NCI-H2029 treated with DMSO at 0.1 percent for 48 hours (cell line): ENCODE measurements at places on chromosomes 11 and 22.

- DNase-seq, result no peak
These were observed 6.1 kb downstream of the FJX1 start for GRCh38 chr11:35624316-35624715.

- DNase-seq, result no peak
These were observed 279.9 kb downstream of the BRD1 start for GRCh38 chr22:49547751-49548239.

DNA sequence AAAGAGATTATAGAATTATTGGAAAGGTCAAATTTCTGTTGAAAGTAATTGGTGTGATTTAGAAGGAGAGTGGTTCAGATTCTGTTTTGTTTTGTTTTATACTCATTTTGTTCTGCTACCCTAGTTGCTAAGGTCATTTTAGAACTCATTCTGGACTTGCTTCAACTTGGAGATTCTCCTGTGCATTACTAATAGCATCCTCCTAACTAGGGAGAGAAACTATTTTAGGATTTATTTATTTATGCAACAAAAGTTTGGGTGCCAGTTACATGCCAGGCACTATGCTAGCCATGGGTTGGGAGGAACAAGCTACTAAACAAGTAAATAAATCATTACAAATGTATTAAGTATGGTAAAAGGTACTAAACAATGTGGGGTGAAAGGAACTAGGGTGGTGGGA lies 84.0 kb downstream of the YAP1 start:
- DNase-seq, result no peak

- peak; percentile 24 for DNase-seq
These were observed 812 bp downstream of the JAM3 start for GRCh38 chr11:134069426-134070341.

GRCh38 chr11:2531277-2531986 lies 86.6 kb downstream of the KCNQ1 start:
- DNase-seq, result no peak

- no peak for DNase-seq
These were observed 37.3 kb downstream of the PARVG start for GRCh38 chr22:44218071-44218470.

- no peak for DNase-seq
These were observed 32.8 kb upstream of the SLC22A12 start for GRCh38 chr11:64558065-64558745.

GRCh38 chr11:68315171-68315920 lies 3.0 kb downstream of the LRP5 start:
- DNase-seq, result no peak

DNA sequence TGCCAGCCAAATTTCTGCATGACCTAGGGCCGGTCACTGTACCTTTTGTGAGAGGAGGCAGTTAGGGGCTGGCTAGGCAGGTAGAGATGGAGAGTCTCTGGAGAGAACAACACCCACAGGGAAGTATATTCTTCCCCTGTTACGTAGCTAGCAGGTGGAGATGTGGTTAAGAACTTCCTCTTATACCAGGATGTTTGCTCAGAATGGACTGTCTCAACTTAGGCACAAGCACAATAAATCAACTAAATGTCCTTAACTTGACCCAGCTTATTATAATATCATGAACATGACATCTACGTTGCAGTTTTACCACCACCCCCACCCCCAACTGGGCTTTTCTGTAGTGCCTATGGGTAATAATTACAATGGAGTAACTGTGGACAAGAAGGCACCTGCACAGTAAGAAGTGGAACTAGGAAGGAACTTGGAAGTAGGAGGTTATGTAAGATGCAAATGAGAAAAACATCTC lies 60.7 kb upstream of the MPEG1 start:
- peak; percentile 78 for DNase-seq

DNA sequence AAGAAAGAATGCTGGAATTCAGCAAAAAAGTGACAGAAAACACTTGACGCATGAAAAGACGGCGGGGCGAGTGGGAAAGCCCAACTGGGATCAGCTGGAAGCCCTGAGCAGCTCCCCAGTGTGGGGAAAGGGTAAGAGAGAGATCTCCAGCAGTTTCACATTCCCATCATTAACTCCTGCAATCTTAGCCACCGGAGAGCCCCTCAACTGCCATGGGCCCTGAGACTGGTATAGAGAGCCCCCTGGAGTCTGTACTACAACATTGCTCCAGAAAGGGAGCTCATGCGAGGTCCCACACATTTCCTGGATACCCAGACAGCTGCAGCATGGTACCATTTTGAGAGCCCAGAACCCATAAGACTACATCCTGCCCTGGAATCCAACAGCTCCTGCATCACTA lies 31.1 kb downstream of the MRGPRX4 start:
- DNase-seq, result no peak

GRCh38 chr22:21984793-21985192 lies 2.2 kb upstream of the TOP3B start:
- no peak for DNase-seq

DNA sequence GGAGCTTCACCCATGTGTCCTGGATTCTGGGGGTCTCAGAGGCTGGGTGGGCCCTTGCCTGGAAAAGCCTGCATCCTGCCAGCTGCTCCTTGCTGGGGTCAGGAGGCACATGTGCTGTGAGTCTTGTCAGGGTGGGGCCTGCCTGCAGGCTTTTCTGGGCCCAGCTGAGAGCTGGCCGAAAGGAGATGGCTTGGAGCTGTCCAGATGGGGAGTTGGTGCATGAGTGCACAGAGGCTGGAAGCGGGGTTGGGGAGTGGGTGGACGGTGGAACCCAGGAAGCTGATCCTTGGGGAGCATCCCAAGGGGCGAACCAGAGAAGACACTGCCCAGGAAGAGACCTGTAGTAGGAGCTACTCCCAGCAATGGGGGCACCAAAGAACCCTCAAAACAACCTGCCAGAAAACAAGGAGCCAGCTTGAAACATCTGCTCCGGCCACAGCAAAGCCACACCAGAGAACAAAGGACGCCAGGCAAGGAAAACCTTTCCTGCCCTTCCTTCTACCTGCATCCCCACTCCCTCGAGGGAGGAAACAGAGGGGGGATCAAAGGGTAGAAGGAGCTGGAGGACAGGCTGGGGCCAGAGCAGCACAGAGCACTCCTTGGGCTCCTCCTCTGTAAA lies 8.2 kb upstream of the KCTD17 start:
- no peak for DNase-seq

GRCh38 chr11:297586-298405 lies 1.5 kb downstream of the IFITM5 start:
- DNase-seq, result no peak

DNA sequence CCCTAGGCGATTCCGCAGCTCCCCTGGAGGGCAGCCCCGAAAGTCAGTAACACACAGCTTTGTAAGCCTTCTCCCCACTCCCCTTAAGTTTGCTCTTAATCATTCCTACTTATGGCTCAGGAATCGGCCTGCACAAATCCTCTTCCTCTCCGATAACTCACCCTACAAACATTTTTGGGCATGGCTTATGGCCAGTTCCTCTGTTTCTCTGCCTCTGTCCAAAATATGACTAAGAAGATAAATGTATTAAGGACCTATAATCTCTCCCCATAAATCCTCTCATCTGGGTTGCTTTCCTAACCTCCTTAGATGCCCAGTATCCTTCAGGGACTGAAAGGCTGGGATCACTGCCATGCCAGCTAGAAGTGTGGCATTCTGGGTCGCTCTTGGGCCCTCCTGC lies 41.0 kb downstream of the PAMR1 start:
- DNase-seq, result no peak

DNA sequence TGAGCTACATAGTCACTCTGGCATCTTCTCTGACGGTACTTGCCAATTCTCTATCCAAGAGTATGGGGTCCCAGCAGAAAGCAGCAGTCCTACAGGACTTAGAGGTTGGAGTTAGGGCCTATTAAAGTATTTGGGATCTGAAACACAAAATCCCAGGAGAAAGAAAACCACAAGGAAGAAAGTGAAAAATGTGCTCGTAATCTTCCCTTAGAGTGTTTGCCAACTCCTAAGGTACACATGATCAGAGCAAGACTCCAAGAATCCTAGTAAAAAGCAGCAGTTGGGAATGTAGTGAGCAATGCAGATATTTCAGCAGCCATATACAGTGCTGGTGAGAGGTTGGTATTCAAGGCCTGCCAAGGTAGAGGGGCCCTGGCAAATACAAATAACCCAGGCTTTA lies 71.6 kb downstream of the EXT2 start:
- no peak for DNase-seq

- DNase-seq, result no peak
These were observed 93.0 kb downstream of the UVRAG start for GRCh38 chr11:75907906-75908527.

GRCh38 chr22:36182857-36183256 lies 18.8 kb downstream of the APOL4 start:
- DNase-seq, result no peak

- no peak for DNase-seq
These were observed 1.3 kb downstream of the MACROD1 start for GRCh38 chr11:64164392-64165312.

- no peak for DNase-seq
These were observed 1.4 kb upstream of the VEGFB start for GRCh38 chr11:64232967-64233315.

DNA sequence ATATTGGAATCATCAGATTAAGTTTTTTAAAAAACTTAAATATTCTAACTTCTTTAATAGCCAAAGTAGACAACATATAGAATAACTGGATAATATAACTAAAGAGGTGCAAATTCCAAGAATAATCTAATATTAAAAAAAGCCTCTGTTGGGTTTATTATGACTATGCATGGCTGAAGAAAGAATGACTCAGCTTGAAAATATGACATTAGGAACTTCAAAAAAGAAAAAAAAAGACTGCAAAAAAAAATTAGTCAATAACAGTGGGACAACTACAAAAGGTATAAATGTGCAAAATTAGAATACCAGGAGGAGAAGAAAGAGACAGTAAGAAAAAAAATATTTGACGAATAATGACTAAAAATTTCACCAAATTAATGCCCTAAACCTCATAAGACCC lies 1178.0 kb downstream of the JRKL start:
- no peak for DNase-seq

DNA sequence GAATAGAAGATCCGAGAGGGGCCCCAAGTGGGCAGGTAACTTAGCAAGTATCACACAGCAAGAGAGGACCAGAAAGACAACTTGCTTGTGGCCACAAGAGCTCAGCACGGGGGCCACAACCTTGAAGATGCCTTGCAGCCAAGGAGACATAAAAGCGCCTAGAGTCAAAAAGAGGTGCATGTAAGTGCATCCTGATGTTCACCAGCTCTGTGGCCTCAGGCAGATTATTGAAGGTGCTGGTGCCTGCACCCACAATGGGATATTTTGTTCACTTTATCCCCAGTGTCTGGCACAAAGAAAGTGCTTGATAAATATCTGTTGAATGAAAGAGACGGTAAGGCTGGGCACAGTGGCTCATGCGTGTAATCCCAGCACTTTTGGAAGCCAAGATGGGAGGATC lies 106.0 kb upstream of the ASPHD2 start:
- no peak for DNase-seq

DNA sequence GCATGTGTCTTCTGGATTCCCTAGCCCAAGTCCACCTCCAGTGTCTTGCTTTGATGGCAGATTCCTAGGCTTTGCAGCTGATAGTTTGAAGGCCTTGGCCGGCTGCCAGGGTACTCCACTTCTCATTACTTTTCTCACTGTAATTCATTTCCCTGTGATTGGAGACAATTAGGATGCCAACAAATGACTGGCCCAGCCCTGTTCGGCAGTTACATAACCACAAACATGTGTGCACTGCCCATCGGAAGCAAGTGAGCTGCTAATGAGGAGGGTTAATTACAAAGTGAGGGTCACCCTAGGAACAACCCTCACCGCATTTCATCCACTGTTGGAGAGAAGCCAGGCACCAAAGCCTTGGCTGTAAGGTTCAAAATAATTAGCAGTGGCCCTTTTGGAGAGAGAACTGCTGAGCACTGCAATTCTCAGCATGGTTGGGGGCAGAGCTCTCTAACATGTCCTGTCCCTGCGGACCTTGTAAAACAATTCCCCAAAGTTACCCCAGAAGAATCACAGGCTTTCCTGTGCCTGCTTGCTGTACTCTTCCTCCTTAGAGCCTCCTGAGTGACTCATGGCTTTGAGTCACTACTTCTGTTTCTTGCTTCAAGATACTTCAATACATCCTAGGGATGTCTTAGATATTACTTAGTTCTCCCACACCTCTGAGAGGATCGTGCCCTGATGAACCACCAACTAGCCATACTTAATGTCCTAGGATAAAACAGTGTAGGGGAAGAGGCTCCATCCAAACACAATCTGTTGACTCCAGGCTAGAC lies 109.7 kb upstream of the GALNT18 start:
- peak; percentile 62 for DNase-seq

DNA sequence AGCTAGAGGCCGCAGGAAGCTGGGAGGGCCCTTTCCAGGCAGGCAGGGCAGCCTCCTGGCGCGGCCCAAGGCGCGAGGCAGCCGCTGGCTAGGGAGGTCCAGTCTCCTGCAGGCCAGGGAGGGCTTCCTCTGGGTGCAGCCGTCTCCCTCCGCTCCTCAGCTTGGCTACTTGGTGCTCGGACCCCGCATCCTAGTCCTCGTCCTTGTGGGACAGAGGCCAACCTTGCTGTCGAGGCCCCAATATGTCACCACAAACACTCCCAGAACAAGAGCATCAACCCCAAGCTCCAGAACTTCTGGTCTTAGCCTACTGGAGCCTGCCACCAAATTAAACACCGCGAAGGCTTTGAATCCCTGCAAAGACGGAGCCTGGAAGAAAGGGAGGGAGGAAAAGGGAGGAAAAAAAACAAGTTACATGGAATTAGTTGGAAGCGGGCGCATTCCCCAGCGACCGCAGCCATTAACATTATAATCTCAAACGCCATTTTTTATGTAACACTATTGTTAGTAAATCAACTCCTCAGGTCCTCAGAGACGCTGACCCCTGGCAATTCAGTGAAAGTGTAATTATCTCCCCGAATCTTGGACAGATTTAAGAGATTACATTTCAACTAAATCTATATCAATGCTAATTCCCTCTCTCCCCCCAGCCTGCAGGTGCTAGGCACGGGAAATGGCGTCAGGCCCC lies 12.7 kb upstream of the PAX6 start:
- no peak for DNase-seq

DNA sequence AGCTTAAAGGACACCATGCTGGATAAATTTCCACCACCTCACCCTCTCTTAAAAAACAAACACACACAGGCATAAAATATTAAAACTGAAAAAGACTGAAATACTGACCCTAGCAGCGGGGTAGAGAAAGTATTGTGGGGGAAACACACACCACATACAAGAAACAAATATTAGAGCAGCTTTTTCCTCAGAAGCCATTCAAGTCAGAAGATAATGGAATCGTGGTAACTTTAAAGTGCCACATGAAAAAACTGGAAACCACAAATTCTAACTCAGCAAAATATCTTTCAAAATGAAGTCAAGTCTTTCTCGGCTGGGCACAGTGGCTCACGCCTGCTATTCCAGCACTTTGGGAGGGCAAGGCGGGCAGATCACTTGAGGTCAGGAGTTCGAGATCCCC lies 223.2 kb downstream of the DYNC2H1 start:
- DNase-seq, result no peak
